ENCODE measurements at places on chromosomes 4 and X.

- DNase-seq: no peak
Measured at GRCh38 chr4:146054676-146055075, 116.1 kb upstream of the ZNF827 start.

DNA sequence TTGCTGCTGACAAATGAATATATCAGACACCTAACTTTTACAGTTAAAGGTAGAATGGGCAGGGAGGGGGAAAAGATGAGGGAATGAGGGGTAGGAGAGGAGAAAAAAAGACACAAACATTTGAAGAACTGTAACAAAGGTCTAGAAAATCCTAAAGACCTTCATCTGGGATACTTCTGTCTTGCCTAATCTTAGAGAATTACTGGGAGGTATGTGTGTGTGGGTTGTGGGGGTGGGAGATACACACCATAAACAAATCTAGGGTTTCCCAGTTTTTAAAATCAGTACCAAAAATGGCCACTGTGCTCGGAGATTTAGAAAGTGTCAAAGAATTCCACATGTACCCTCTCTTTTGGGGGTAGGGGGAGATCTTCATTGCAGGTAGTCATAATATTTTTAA, 166.7 kb downstream of the SH3KBP1 start:
- no peak for DNase-seq

- DNase-seq: no peak
Measured at GRCh38 chr4:144347121-144347520, 206.6 kb upstream of the GYPA start.

DNA sequence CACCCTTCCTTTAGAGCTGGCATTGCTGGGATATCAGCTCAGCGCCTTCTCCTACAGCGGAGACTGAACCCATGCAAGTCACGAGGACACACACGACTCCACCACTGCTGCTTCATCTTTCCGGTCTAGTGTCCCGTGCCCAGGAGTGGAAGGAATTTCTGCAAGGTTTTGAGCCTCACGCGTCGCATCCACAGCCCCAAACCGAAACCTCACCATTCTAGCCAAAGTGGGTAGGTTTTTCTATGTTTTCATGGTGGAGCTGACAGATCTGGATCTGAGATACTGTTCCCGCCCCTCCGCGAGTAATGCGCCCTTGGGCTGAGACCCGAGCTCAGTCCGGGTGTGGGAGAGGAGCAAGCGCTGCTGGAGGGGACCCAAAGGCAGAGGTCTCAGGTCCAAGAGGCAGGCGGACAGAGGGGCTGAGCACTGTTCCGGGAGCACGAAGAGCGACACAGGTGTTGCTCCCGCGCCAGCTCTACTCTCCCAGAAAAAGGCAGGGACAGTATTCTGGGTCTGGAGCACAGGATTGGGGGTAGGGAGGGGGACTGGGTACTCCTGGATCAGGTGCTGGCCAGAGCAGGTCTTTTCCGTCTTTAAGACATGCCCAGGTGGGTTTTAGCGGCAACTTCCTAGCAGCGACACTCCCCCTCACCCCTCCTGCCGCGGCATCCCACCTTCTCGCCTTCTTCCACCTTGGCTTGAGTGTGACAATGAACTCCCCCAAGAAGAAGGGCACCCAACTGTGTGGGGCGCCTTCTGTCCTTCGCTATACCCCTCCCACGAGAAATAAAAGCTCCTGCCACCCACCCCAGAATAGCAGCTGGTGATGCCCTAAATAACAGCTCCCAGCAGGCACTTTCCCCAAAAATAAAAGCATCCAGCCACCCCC, 1.8 kb downstream of the EPHA5 start:
- no peak for DNase-seq

DNA sequence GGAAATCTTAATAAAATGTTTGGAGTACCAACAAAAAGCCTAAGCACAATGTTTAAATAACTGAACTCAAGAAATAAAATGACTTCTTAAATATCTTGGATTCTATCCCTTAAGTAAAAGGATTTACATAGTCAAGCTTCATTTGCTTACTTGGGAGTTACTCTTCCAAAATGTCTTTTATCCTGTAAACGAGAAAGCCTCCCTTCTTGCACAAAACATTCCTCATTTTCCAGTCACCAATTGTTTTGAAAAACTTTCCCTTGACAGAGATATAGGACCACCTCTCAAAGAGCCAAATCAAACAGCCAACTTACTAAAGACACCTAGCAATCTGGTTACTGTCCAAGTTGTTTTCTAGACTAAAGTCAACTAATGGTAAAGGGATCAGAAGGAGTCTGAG, 18.6 kb downstream of the PDGFC start:
- DNase-seq: no peak

DNA sequence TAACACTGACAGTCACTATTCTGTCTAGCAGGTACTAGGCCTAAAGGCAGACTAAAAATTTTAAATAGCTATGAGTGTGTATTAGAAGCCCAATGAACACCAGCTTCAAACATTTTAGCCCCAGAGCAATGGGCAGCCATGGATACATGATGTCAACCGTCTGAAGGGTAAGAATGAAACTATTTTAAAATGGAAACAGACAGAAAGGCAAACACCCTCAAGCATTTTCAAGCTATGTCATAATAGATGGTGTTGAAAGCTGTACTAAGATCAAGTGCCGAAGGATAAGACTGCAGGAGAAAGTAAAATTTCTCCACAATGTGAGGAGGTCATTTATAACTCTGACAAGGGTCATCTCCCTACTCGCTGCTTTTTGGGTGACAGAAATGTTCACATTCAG, 225.0 kb downstream of the COL25A1 start:
- no peak for DNase-seq

GRCh38 chr4:145719752-145720624, 40.0 kb downstream of the C4orf51 start:
- no peak for DNase-seq

- no peak for DNase-seq
Measured at GRCh38 chr4:54547299-54548097, 110.3 kb upstream of the KIT start.

GRCh38 chr4:90582087-90582486, 454.9 kb downstream of the CCSER1 start:
- DNase-seq: no peak

GRCh38 chr4:1351854-1352566, 5.0 kb downstream of the UVSSA start:
- peak; percentile 78 for DNase-seq
